NCI-H146 (cell line): ENCODE measurements at places on chromosomes 4 and X.

DNA sequence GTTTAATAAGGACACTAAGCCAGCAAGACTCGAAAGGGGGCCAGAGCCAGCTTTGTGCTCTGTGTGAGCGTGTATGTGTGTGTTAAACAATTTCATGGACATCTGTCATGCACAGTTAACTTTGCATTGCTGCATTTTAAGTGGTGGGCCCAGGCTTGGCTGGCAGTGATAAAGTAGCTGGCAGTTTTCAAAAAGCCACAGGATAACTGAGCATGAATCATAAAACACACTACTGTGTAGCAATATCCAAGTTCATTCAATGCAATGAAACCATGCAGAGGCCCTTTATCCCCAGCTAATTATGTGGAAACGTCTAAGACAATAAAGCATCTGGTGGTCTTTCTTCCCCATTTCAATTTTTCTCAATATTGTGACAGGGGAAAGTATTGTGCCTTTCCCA is 132.9 kb downstream of the NKX6-1 start:
- DNase-seq: no peak

GRCh38 chrX:78133238-78133960 is 6.1 kb downstream of the TAF9B start:
- no peak for DNase-seq

DNA sequence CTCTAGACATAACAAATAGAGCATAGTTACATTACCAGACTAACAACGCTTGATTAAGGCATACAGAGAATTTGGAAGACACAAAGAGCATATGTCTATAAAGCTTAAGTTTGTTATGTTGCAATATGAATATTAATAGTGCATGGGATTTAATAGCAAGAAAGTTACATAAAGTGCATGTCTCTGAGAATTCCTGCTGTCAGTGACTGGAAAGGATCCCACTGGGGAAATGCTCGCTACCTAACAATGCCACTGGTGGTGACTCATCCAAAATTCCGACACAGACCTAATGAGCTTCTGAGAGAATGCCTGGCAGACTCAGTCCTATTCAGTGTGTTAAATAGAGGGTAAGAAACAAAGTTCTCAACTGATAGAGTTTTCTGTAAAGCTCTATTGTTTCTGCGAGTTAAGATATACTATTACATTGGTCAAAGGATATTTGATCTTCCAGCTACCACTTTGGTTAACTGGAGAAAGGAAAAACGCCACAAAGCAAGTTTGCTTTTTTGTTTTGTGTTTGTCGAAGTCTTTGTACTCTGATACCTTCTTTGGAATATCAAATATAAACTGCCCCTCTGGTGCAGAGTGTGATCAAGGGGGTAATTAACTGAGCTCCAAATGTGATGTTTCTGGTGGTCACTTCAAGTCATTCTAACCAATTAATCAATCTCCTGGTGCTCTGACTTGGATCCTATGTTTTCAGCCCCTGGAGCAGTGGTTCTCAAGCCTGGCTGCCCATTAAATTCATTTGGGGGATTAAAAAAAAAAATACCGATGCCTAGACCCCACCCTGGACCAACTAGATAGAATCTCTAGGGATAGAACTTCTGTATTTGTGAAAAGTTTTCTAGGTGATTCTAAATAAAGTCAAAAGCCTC is 107.9 kb downstream of the PALLD start:
- no peak for DNase-seq

- peak; percentile 60 for DNase-seq
Measured at GRCh38 chrX:136251041-136251991, at the start of gene MAP7D3. MAP7D3 (minus strand) TSS chrX:136251400; CDS start chrX:136251358, 42 bp downstream.

DNA sequence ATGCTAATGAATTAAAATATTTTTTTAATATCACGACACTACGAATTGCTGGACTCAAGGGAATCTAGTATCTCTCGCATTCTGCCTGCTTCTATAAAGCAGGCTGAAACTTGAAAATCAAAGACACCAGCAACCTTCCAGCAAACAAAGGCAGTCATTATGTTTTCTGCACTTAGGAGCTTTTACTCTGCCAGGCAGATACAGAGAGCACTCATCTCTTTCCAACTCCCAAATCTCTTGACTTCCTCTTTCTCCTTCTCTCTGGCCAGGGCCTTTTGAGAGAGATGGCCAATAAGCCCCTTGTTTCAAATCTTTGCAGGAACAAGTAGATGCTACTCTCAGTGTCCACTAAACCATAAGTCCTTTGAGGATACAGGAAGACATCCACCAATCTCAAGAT is 95.2 kb upstream of the KLF3 start:
- DNase-seq: no peak

DNA sequence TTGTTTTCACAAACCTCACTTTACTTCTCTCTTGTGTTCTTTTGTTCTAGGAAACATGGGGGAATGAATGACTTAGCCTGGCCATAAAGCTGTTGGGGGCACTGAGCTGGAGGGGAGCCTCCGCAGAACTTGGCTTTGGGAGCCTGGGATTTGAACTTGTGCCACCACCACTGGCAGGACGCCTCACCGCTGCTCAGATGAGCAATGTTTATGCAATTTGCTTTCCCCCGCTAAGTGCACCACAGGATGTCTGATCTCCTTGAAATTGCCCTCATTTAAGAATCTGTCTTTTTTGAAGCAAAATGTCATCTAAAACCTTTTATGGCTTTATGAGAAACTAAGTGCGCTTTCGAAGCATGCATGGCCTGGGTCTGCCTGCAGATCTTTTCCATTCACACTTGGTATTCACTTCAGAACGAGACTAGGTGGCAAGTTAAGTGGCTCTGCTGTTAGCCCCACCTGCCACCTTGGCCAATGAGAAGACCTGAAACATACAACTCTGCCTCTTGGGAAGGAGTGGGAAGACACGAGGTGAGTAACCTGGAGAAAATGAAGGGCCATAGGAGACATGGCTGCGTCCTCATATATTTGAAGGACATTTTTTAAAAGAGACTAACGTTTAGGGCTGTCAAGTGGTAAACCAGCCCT is 119.3 kb downstream of the LDB2 start:
- DNase-seq: no peak

GRCh38 chr4:17038510-17039176 is 140.2 kb upstream of the LDB2 start:
- DNase-seq: no peak

- DNase-seq: no peak
Measured at GRCh38 chrX:23103546-23103945, 103.8 kb downstream of the DDX53 start.

GRCh38 chr4:106422766-106423165 is 54.2 kb upstream of the GIMD1 start:
- no peak for DNase-seq

- DNase-seq: no peak
Measured at GRCh38 chr4:26108054-26108453, 194.0 kb downstream of the SMIM20 start.

GRCh38 chr4:92328095-92328494 is 24.3 kb downstream of the GRID2 start:
- DNase-seq: no peak

- no peak for DNase-seq
Measured at GRCh38 chr4:188012426-188012945, 16.9 kb downstream of the ZFP42 start.

DNA sequence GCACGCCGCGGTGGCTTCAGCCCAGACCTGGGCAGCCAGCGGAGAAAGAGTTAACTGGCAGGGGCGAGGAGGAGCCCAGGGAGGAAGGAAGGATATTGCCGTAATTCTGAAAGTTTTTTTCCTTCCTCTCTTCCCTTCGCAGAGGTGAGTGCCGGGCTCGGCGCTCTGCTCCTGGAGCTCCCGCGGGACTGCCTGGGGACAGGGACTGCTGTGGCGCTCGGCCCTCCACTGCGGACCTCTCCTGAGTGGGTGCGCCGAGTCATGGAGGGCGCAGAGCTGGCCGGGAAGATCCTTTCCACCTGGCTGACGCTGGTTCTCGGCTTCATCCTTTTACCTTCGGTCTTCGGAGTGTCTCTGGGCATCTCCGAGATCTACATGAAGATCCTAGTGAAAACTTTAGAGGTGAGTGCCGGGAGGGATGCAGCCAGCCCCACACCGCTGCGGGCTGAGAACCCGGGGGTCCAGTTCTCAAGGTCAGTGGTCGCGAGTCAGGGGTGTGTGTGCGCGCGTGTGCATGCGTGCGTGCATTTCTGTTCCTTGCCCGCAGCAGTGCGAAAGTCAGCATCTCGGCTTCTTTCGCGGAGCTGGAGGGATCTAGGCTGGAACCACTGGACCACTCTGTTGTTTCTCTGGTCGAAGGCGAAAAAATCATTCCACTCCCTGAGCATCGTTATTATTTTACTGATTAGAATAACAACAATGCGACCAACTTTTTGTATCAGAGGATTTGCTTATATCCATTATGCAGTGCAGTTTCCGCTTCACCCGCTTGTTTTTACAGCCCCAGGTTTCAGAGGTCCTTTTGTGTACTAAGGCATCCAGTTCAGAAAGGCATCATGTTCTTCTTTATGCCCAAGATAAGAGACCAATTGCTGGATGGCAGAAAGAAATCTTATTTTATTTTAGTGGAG is 709 bp downstream of the GPAT3 start:
- DNase-seq: no peak

DNA sequence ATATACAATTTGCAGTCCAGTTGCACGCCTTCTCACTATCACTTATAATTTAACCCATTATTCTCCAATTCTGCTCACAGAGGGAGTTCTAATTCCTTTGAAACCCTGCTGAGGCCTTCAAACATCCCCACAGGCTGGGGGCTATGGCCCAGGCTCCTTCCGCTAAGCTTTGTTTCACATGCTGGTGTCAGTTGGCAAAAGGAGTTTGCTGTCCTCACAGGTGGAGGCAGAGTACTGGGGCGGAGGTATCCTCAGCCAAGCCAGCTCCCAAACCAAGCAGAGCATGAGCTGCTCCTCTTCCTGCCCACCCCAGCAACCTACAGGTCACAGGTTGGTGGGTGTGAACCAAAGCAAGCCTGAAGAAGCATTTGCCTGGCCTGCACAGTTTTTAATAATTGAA is 21.5 kb downstream of the BTC start:
- no peak for DNase-seq

DNA sequence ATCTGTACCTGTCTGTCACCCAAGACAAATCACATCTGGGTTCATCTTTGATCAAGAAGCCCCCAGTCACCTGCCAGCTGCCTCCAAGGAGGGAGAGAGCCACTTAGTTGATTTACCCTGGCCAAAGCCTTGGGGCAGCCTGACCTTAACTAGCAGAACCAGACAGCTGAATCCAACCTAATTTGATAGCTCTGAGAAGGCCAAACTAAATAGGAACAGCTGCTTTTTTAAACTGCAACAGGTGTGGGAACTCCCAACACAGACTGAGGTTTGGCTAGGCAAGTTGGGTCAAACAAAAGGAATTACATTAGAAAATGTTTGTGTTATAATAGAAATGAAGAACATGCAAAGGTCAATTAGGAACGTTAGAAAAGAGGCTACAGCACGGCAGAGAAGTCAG is 375.7 kb downstream of the NLGN4X start:
- no peak for DNase-seq

GRCh38 chr4:140617499-140618248 is 48.9 kb upstream of the UCP1 start:
- DNase-seq: no peak

- no peak for DNase-seq
Measured at GRCh38 chrX:18702362-18703195, 4.9 kb upstream of the PPEF1 start.

DNA sequence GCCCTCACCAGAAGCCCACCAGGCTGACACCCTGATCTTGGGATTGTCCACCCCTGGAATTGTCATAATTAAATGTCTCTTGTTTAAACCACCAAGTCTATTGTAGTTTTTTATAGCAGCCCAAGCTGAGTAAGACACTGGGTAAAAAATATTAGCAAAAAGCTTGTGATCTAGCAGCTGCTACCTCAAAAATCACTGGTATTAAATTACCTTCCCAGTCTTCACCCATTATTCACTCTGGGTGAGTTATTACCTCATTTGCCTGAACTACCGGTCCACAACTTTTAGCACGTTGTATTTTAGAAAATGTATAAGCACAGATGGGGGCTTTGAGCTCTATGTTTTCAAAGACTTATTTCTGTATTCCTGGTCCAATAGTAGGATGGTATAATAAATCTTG is 12.0 kb upstream of the TRIM61 start:
- DNase-seq: no peak

- no peak for DNase-seq
Measured at GRCh38 chr4:62450740-62451139, 1250.6 kb downstream of the ADGRL3 start.

GRCh38 chr4:10371869-10372471 is 85.3 kb downstream of the ZNF518B start:
- DNase-seq: no peak

- no peak for DNase-seq
Measured at GRCh38 chrX:17638731-17639130, 98.6 kb upstream of the SCML1 start.

DNA sequence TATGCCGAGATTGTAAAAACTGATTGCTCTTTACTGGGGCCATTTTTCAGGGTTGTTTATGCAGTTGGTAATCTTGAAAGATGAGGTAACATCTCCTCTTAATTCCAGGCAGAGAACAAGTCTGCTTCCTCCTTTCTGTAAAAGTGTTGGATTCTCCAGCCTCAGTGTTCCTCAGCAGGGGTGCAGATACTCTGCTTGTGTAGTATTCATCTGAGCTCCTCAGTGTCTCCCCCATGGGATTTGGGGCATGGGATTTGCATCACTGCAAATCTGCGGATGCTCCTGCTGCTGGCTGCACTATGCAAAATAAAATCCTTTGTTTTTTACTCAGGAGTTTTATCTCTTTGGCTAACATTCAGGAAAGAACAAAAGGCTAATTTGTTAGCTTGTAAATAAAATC is 104.9 kb upstream of the ATP8A1 start:
- DNase-seq: no peak

DNA sequence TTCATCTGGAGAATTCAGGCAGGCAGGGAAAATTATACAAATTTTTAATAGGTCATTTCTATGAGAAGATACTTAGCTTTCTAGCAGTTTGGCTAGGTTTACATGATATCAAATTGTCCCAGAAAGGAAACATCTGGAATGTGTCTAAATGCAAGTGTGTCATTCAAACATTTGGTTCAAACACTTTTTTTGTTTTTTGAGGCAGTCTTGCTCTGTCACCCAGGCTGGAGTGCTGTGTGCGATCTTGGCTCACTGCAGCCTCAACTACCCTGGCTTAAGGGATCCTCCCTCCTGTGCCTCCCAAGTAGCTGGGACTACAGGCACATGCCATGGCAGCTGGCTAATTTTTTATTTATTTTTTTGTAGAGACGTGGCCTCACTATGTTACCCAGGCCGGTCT is 31.6 kb downstream of the SPARCL1 start:
- DNase-seq: no peak

DNA sequence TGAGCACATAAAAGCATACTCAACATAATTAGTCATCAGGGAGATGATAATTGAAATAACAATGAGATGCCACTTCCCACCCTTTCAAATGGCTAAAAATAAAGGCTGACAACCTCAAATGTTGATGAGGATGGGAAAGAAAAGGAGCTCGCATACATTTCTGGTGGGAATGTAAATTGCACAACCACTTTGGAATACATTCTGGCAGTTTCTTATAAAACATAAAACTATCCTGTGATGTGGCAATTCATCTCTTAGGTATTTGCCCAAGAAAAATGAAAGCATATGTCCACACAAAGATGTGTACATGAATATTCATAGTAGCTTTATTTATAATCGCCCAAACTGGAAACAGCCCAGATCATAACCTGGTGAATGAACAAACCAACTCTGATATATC is 687 bp upstream of the ZNF275 start:
- DNase-seq: no peak
